Activated naive CD4-positive, alpha-beta T cell (primary cell): ENCODE measurements at places on chromosomes 3 and 15.

GRCh38 chr15:69576948-69577351 lies 124.3 kb downstream of the RPLP1 start:
- peak; percentile 4 for DNase-seq

GRCh38 chr15:36370731-36371112 lies 208.7 kb upstream of the CDIN1 start:
- DNase-seq: no peak

GRCh38 chr3:72487078-72487765 lies 361.0 kb downstream of the SHQ1 start:
- no peak for DNase-seq

DNA sequence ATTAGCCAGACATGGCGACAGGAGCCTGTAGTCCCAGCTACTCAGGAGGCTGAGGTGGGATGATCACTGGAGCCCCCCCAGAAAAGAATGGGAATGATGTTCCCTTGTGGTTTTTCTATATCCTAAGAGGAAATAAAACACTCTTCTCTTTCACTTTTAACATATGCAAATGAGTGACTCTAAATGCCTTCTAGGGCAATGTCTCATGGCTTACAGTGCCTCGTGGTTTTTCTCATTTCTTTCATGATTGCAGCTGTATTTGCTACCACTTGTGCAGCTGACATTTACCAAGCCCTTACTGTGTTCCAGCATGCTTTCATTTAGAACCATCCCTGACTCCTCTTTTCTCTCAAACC lies 26.4 kb downstream of the STOML1 start:
- no peak for DNase-seq

- no peak for DNase-seq
Measured at GRCh38 chr15:64640146-64640871, 135.1 kb downstream of the RBPMS2 start.

- DNase-seq: no peak
Measured at GRCh38 chr3:40718681-40719080, 193.9 kb downstream of the ZNF621 start.

DNA sequence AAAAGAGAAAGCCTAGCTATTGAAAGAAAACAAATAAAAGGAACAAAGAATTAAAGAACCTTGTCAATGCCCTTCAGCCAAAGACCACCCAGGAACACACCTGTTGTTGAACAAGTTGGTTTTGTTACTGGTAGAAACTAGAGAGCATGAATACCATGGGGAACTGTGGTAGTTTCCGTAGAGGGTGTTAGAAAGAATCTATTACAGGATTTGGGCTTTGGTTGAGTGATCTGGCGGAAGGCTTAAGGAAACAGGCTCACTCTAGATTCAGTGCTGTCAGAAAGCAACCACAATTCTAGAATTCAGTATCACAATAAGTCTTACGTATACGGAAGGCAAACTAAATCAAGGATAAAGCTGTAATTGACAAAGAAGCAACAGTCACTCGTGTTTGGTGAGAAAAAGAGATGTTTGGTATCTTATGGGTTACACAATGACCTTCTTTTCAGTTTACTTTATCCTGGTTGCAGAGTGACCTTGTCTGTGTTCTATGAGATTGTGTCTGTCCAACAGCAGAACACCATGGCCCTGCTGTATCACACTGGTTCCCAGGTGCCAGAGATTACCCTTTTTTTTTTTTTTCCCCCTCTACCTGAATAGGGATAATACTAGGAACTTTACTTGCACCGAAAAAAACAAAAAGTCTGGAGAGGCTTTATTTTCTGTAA lies 265.9 kb downstream of the SHQ1 start:
- no peak for DNase-seq

- peak; percentile 19 for DNase-seq
Measured at GRCh38 chr3:127629467-127630403, 750 bp downstream of the PODXL2 start.

- DNase-seq: no peak
Measured at GRCh38 chr15:99331381-99331780, 80.1 kb downstream of the LRRC28 start.

GRCh38 chr3:79233431-79234060 lies 534.3 kb downstream of the ROBO1 start:
- DNase-seq: no peak

DNA sequence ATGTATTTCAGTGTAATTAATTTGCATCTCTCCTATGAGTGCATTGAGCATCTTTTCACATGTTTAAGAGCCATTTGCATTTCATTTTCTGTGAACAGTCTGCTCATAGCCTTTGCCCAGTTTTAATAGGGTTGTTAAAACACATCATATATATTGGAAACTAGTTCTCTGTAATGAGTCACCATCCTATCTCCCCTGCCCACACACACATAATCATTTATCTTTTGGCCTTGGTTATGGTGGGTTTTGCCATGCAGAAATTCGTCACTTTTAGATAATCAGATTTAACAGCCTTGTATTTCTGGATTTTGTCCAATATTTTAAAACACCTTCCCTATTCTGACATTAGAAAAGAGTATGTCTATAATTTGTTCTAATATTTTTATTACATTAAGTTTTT lies 11.9 kb upstream of the CHRM5 start:
- DNase-seq: no peak

- DNase-seq: no peak
Measured at GRCh38 chr15:86203462-86203861, 123.8 kb downstream of the AGBL1 start.

DNA sequence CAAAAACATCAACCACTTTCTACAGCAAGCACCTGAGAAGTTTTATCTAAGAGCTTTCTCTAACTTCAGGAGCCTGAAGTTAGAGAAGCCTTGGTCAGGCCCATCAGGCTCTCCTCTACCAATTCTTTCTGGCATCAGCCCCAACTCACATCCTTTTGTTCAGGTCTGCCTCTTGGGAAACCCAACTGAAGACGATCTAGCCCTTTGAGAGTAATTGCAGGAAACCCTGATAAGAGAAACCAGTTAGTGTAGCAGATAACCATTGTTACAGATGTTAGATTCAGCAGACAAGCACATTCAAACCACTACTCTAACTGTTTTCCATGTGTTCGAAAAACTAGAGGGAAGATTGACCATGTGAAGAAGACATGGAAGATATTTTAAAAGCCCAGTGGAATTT lies 27.0 kb upstream of the DYNC1LI1 start:
- no peak for DNase-seq

DNA sequence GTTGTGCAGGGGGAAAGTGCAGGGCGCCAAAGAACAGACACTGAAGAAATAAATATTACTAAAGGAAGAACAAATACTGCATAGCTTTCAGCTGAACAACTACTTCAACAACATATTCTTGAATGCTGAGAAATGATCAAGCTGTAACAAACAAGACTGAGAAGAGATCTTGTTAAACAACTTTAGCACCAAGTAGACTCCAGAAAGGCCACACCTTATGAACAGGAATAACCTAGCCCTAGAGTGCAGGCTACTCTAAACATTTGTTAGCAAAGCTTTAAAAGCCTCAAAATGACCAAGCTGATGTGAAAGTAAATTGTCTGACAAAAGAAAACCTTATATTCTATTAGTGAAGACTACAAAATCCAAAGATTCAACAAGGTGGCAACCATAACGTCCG lies 83.2 kb downstream of the POLQ start:
- DNase-seq: no peak

DNA sequence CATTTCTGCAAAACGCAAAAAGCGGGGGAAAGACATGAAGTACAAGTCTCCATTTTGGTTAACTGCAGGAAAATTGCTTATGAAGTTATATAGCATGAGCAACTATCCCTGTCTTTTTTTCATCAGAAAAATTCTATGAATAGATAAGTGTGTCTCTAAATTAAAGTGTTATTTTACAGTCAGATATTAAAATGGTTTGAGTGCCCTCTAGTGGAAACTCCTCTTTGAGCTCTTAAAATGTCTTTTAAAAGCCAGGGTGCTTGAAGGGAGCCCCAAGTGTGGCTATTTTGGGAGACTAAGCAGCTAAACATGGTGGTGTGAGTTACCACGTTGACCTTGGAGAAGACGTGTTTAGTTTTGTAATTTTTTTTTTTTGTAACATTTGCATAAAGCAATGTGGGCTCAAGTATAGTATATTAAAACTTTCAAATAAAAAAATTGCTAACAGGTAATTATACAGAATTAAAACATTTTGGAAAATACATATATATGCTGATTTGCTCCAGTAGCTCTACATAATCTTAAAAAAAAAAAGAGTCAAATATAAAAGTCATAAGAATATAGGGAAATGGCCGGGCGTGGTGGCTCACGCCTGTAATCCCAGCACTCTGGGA lies 77.2 kb downstream of the PPP2R3A start:
- DNase-seq: no peak

DNA sequence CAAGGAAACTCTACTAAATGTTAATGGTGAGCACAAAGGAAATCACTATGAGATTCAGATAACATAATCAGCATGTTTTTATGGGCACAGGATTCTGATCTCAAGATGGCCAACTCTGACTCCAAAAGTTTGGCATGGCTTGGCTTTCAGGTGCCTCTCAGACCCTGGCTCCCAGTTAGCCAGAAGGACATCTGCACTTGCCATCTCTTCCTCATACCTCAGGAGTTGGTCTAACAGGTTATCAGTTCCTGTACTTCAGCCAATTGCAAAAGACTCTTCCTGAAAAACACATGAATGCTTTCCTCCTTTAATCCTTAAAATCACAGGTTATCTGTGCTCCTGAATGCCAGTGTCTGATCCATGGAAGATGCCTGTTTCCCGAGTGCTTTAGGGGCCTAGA lies 25.0 kb downstream of the TMPRSS7 start:
- no peak for DNase-seq

DNA sequence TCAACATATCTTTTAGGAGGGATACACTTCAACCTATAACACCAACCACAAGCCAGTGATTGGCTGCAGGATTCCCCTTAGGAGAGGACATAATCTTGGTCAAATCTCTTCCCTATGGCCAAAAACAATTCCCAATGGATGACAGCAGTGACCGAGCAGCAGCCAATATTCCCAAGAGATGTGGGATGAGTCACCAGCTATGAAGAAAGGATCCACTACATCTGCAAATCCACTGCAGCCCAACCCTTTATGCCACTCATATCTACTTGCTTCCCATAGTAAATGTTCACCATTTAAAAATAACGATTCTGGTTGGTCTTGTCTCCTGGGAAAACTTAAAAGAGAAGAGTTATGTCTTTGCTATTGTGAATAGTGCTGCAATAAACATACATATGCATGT lies 4.5 kb upstream of the IQCF5 start:
- DNase-seq: no peak

DNA sequence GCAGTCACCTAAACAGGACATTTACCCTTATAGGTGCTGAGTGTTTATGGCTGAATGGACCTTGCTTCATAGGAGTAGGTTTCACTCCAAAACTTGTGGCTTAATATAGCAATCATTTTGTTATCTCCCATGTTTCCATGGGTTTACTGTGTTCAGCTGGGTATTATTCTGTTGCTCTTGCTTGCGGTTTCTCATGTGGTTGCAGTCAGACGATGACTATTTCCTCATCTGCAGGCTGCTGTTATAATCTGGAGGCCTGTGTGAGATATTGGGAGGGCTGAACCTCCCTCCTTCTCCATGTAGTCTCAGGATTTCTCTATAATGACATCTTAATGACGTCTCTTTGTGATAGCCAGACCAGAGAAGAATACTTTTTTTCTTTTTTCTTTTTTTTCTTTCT lies 98.1 kb downstream of the ZPLD1 start:
- no peak for DNase-seq

- DNase-seq: no peak
Measured at GRCh38 chr3:10387881-10388609, 67.1 kb upstream of the SEC13 start.

DNA sequence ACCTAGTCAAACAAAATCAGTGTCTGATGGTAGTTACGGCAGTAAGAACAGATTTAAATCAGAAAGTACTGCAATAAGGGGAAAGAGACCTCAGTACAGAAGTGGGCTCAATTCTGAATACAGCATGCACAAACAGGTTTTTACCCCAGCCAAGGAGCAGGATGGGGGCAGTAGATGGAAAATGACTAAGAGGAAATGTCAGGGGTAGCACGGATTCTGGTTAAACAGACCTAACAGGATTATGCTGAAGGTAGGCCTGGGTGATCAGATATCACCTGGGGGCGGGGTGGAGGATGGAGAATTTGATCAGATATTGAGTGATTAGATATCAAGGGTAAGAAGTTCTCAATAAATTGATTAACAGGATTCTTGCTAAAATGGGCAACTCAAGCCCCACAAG lies 19.0 kb downstream of the MESD start:
- DNase-seq: no peak

DNA sequence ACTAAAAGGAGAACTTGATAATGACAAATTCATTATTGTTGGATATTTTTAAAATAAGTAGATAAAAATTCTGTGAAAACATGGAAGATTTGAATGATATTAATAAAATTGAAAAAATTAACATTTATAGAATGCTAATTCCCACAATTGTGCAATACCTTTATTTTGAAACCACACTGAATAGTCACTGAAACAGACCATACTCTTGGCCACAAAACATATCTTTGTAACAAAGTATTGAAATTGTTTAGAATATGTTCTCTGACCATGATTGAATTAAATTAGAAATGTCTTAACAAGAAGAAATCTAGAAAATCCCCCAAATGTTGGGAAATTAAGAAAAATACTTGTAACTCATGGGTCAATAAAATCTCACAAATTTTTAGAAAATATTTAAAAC lies 49.2 kb downstream of the ARHGAP11B start:
- DNase-seq: no peak

- DNase-seq: peak; percentile 74
Measured at GRCh38 chr3:190321789-190322603, at the start of gene CLDN1. TSS of gene CLDN1 (minus strand) at chr3:190322446. CDS start at chr3:190322206, 240 bp downstream.

DNA sequence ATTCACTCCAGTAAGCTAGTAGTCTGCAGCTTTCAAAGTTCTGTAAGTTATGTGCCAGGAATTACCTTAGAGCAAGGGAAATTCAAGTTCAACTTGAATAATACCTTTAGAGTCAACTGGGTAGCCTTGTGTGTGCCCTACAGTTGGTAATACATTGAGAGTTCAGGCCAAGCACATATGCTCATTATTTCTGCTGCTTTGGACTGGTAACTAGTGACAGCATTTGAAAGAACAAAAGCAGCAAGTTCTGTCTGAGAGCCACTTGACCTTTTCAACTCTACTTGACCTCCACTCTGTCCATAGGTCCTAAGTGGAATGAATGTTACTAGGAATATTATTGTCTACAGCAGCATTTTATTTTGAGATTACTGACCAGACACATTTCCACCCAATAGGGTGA lies 723.5 kb downstream of the NLGN1 start:
- DNase-seq: no peak

DNA sequence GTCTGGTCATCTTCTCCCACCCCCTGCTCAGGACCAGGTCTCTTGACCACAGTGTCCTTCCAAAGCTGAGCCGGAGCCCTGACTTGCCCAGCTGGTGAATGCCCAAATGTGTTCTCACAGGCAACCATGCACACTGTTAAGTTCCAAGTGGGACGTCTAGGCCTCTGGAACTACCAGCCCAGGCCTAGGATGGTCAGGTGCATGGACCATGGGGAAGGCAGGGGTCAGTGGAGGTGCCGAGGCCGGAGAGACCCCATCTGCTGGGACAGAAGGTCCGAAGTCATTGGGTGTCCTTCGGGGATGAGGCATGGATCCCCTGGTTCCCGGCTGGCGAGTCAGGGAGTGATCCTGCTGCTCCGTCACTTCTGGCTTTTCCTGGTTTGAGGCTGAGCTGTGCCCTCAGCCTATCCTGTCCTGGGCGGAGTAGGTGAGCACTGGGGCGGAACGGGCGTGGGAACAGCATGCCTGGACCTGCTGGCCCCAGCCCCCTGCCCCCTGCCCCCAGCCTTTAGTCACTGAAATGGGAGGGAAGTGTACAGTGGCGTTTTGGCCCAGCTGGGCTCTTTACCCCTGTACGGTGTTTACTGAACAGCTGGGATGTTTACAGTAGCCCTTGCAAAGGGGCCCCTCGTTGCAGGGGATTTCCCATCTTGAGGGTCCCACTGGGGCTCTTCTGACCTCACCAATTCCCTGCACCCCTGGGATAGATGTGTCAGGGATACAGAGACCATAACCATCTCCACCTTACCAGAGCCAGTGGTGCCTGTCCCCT lies 12.1 kb downstream of the SEMA3F start:
- DNase-seq: no peak
